CD4-positive, alpha-beta T cell (primary cell): ENCODE measurements at places on chromosomes 3 and 15. TPM values are rescaled to one million over a fixed set of nuclear protein-coding genes. Genes with fewer than 3 reads are reported as not detected.

- DNase-seq, result no peak
Observed at GRCh38 chr3:73114711-73115110, 53.3 kb downstream of the EBLN2 start.

DNA sequence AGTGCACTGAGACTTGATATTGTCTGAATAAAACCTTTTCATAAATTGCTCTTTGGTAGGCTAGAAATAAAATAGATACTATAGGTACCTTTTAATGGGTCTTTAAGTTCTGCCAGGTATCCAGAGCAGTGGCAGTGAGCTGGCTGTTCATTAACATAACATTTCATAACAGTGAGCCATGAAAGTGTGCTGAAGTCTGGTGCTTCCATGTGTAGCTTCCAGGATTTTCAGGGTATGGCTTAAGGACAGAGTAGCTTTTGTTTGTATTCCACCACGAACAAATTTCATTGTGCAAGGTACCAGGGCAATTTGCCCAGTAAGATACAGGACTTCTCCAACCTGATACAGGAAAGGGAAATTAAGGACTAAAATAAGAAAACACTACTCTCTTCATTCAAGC is 124.7 kb upstream of the NANOGP8 start:
- DNase-seq, result no peak

DNA sequence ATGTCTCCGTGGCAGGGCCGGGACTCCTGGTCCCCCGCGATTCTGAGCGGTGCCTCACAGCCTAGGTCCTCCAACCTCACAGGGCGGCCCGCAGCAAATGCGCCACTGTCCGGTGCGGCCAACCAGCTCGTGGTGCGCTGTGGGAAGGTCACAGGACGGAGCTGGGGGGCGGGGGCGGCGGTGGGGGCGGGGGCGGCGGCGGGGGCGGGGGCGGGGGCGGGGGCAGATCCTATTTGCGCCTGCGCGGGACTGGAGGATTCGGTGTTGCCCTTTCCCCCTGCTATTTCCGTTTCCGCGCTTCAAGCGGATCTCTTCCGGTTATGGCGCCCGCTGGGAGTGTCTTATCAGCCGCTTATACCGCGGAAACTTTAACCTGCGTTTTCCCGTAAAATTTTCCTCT is 106.7 kb upstream of the SNRPN start:
- no peak for DNase-seq

DNA sequence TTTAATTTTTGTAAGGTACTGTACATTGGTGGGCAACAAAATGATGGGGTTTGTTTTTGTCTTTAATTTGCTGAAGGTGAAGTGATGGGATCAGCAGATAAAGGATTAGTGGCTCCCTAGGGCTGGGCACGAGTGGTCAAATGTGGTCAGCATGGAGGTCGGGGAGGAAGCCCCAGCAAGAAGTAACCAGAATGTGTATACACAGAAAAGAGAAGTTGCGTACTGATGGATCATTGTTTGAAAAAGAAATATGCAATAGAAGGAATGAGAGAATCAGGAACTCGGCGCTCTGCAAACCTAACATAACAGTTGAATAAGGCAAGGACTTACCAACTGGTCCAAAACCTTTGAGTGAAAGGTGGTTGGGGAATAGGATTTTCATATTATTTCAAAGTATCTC is 1.5 kb downstream of the TMOD2 start:
- no peak for DNase-seq

Gene ATP8B4
- total RNA-seq, result not detected

Gene CCR8
- 2.1 TPM for total RNA-seq

- no peak for DNase-seq
Observed at GRCh38 chr3:190552969-190553759, 39.3 kb downstream of the IL1RAP start.

Gene ARL8B
- total RNA-seq, result 48.5 TPM

Gene RARB
- total RNA-seq, result not detected

GRCh38 chr15:99963096-99963825 is 230.0 kb upstream of the LYSMD4 start:
- DNase-seq, result no peak

GRCh38 chr15:48352474-48353072 is 21.3 kb downstream of the DUT start:
- DNase-seq, result peak; percentile 40

GRCh38 chr15:57962887-57963286 is 102.6 kb downstream of the ALDH1A2 start:
- DNase-seq, result no peak

Gene NRG4
- total RNA-seq, result not detected

DNA sequence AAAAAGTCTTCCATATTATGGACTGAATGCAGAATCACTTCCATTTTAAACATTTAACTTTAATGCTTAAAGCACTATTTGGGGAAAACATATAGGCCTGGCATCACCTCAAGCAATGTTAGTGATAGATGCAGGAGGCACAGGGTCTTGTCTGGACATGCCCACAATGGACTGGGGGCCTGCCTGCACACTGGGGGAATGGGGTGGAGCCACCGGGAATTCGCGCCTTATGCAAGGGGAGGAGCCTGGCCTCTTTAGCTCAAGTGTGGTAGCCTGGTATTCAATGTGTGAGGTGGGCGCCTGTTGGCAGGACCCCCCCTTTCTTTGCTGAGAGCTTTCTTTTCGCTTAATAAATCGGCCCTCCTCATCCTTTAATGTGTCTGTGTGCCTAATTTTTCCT is 29.9 kb downstream of the ACKR4 start:
- no peak for DNase-seq

DNA sequence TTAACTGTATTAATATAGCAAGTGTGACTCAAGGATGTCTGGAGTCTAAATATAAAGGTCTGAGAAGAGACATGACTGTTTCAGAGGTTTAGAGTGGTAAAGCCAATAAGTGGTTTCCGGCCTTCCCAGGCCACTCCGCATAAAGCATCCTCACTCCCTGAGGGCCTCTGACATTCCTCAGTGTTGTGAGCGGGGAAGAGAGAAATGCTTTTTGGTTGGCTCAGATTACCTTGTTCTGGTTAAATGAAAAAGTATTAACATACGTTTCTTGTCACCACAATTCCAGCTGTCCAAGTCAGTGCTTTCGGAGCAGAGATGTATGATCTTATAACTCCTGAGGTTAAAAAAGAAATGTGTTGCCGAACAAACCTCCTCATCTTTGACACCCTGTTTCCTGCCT is 103.8 kb downstream of the RBMS3 start:
- DNase-seq, result no peak

GRCh38 chr15:68696414-68697363 is 117.9 kb downstream of the CORO2B start:
- DNase-seq, result no peak

Gene VIPR1
- total RNA-seq, result 67.6 TPM

Gene NCEH1
- total RNA-seq, result 0.33 TPM

DNA sequence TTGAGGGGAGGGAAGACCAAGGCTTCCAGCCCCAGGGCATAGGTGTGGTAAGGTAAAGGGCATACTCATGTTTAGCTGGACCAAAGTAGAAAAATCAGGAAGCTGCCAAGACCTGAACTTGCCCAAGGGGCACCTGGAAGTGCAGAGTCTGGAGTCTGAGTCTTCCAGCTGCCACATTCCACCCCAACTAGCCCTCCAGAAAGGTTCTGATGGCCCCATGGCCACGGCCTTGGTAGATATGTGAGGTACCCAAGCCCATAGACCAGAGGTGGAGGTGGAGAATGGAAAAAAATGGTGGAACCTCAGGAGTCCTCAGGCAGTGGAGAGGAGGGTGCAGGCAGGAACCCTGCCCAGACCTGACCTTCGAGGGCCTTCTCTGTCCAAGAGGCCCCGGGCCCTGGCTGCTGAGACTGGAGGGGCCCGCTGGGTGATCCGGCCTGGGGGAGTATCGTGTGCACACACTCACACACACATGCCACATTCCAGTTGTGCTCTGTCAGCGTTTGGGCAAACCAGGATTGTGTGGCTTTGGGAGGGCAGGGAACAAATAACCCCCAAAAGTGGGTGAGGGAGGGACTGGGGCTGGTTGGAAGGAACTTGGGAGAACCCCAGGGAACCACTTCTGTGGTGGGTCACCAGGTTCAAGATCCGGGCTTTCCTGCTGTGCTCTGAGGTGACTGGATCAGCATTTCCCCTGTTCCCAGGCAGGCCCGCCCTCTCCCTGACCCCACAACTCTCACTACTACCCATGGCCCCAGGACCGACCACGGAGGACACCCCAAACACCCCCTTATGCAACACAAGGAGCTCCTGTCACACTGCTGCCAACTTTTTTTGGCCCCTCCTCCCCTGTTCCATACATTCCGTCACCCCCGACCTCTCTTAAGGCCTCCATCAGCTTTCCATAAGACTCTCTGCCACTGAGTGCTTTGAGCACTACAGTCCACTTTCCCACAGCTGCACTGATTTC is 11.6 kb downstream of the MYL3 start:
- DNase-seq, result no peak

Gene SHF
- total RNA-seq, result 3.7 TPM

DNA sequence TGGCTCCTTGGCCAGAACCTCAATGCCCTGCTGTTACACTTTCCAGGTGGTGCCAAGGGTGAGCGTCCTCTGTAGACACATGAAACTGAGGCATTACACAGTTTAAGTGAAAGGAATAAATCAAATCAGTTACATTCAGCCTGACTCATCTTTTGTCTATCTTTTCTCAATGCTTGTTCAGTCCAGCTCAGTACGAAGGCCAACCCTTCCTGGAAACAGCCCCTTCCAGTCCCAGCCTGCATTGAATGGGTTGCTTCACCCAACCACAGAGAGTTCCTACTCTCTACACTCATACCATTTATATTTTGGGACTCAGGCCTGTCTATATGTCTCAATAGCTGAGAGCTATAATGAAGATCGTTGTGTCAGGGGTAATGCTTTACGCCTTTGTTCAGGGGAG is 363.6 kb downstream of the RORA start:
- DNase-seq, result no peak

GRCh38 chr3:39911465-39912309 is 102.3 kb downstream of the MYRIP start:
- no peak for DNase-seq

DNA sequence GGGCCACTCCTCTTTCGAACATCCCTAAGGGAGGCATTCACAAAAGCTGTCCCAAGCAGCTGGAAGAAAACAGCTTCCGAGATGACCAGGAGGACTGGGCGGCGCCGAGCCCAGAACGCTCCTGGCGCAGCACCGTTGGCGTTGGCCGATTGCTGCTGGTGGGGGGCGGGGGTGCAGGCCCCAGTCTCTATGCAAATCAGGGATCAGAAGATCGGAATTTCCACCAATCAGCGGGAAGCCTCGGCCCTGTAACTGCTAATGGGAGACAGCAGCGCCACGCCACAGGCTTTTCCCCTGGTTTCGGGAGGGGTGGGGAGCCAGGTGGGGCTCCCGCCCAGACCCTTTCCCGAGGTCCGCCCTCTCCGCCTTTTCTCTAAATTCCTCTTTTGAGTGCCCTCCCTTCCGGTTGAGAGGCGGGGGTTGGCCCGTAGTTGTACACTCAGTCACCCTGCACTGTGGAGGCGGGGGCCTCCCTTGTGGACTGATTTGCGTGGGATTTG is 27.0 kb downstream of the HMCES start:
- no peak for DNase-seq

Gene SNX4
- total RNA-seq, result 23.4 TPM
